NCI-H1105 (cell line): ENCODE measurements at places on chromosomes 3 and 15.

- DNase-seq = no peak
Observed at GRCh38 chr3:178446059-178446458, 90.2 kb upstream of the KCNMB2 start.

GRCh38 chr3:43707266-43707665 lies 16.5 kb downstream of the ABHD5 start:
- no peak for DNase-seq

DNA sequence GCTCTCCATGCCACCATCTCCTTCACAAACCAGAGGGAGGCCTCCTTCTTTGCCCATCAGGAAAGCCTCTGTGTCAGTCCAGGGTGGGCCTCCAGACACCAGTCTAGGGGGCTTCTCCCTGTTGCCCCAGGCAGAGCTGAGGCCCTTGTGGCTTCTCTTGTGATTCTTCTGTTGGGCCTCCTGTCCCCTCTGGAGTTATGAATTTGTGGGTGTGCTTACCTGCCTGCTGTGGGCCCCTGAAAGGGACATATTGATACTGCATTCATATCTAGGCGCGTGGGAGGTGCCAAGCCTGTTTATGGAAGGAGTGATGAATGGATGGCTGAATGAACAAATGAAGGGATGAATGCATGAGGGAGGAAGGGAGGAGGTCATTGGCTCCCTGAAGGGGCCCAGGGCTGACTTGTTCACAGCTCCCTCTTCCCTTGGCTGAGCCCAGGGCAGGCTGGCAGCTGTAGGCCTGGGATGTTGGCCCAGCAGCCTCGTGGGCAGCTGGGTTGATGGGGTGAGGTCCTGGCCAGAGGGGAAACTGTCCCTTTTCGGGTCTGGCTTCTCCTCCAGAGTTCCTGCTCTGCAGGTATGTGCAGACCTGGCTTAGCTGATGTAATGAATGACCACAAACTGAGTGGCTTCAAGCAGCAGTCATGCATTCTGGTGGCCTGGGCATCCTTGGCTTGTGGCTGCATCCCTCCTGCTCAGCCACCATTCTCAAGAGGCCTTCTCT lies 195.4 kb downstream of the GOLGA6L6 start:
- no peak for DNase-seq

- DNase-seq = no peak
Observed at GRCh38 chr3:1987980-1988379, 110.7 kb upstream of the CNTN4 start.

DNA sequence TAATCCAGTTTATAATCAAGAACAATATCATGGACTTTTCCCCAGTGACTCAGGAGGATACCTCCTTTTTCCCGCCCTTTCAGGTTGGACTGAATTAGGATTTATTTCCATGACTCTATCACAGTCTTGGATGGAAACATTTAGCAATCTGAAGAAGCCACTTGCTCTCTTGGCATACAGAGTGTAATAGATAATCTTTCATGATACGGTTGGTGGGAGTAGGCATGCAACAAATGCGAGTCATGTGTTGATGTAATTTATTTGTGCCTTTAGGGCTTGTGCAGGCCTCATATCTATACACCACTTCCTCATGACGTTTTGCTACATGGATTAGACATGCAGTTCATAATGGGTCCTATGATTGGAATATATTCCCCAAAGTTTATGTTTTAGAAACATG lies 54.2 kb upstream of the MCTP2 start:
- no peak for DNase-seq
